Uterus (tissue), 4 donors: ENCODE measurements at places on chromosomes 3 and 15.
A peak's percentile ranks its signal among the peaks of the same experiment; 100 is the strongest.

DNA sequence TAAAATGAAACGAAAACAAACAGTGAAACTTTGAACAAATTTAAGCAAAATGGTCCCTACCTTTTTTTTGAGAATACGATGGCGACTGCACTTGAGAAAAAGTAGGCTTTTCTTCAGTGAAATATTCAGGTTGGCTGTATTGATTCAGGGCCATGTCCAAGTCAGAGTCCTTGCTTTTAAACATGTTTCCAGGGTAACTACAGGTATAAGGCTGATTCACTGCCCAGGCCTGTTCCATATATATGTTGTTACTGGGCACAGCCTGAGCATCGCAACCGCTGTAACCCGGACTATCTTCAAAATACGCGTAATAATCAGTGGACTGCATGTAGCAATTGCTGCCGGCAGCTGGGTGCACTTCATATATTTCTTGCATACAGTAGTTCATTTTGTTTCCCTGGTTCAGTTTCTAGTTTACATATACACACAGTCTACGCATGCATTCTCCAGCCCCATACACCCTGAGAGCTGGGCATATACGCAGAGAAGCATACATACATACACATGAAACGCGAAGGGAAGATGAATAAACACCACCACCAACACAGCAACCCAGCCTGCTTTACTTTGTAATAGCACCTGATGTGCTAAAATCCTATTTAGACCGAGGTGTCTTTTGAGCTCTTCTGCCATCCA is 220.0 kb downstream of the NR1D2 start:
- no peak for DNase-seq

DNA sequence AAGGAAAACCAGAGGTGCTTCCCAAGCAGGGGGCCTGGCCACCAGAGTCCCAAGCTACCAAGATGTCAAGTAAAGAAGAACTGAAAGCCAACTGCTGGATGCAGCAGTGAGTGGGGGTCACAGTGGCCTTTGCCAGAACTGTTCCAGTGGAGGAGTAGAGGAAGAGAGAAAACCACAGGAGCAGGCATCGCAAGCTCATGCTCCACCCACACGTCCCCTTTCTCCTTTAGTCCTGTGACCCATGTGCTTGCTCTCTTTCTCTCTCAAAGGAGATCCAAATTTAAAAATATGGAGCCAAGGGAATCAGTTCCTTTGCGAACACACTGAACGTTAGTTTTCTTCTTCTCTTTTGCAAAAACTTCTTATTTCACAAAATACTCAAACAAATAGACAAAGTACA is 12.4 kb upstream of the ABHD2 start:
- no peak for DNase-seq

- DNase-seq = no peak
These were observed 88.3 kb upstream of the MYRIP start for GRCh38 chr3:39721076-39721475.

DNA sequence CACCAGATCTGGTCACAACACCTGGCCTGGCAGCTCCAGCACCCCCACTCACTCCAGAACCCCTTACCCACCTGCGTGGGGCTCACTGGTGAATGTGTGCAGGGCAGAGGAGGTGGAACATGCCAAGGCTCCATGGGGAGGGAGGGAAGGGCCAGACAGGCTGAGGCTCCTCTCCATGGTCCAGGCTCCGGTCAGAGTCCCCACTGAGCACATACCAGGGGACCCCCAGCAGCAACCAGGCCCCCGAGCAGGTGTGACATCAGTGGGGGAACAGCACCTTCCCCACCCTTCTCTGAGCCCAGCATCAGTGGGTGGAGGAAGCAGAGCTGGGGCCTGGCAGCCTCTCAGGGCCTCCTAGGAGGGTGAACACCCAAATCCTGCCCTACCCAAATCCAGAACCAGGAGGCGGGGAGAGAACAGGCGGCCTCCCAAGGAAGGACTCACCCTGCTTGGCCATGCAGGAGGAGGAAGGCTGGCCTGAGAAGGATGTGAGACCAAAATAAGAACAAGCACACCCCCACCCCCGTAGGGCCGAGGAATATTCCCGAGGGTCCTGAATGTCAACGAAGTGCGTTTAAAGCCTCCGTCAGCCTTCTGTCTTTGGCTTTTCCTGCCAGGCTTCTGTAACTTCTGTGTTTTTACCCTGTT is 1.1 kb upstream of the GP9 start:
- no peak for DNase-seq

GRCh38 chr15:38867556-38867955 is 302.9 kb upstream of the RASGRP1 start:
- no peak for DNase-seq

- no peak for DNase-seq
These were observed 328.3 kb downstream of the PLCL2 start for GRCh38 chr3:17213102-17213501.

DNA sequence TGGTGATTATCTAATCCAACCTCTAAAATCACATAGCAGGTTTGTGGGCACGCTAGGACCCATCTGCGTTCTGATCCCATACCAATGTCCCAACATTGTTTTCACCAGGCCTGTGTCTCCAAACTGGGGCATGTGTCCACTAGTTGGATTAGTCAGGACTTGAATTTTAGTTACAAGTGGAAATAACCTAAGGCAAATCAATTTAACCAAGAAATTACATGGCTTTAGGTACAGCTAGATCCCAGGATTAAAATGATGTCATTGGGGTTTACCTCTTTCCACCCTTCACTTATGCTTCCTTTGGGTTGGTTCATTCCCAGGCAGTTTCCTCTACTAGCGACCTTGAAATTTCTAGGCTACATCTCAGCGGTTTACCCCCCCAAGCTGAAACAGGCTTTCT is 47.2 kb upstream of the PXYLP1 start:
- no peak for DNase-seq

DNA sequence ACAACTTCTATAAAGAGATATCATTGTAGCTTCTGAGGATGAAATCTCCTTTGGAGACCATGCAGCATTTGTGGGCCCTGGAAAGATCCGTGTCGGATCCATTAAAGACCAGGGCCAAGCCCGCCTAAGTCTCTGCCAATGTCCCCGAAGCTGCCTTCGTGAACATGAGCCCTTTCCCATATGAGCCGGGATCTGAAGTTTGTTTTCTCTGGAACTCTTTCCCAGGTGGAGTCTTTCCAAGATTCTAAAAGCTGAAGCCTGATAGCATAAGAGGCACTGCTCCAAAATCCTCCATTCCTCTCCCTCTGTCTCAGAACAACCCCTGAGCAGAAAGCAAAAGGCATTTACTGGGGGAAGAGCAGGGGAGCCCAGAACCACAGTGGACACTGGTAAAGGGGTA is 274.6 kb downstream of the NTRK3 start:
- no peak for DNase-seq

- no peak for DNase-seq
These were observed 446.8 kb downstream of the IGSF11 start for GRCh38 chr3:118587847-118588246.

GRCh38 chr3:50428007-50428633 is 68.8 kb upstream of the TMEM115 start:
- DNase-seq = no peak

- DNase-seq = no peak
These were observed 1333.0 kb downstream of the ROBO1 start for GRCh38 chr3:78434801-78435200.

DNA sequence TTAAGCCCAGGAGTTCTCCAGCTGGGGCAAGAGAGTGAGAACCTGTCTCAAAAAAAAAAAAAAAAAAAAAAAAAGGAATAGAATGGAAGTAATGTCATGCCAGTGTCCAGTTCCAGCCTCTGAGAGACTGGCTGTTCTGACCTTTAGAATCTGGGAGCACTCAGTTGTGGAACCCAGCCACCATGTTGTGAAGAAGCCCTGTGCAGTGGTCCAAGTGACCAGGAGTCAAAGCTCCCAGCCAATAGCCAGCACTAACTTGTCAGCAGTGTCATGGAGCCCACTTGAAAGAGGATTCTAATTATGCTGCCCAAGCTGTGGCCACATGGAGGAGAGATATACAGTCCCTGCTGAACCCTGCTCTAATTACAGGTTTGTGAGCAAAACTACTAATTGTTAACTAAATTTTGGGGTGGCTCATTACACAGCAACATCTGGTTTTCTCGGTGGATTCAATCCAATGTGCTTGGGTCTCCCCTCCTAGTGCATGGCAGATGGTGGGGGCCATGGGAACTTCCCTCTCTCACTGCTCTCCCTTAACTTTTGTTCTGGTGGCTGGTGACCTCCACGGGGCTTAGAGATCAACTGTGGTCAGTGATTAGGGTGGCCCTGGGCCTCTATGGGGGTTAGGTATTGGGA is 55.5 kb downstream of the CLEC3B start:
- no peak for DNase-seq

GRCh38 chr3:36784138-36784635 is 19.8 kb upstream of the DCLK3 start:
- DNase-seq = no peak

DNA sequence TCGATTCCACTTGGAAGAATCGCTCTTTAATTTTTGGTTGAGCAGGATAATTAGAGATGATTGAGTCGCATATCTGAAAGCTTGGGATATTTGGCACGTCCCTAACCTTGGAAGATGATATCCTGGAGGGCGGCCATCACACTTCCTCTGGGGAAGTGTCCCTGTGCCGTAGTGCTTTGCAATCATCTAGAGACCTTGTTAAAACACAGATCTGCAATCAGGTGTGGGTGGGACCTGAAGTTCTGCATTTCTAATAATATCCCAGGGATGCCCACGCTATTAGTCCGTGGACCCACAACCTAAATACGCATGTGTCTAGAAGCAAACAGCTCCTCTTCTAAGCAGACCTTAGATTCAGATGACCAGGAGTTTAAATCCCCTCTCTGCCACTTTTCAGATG is 20.5 kb downstream of the MYO1E start:
- DNase-seq = no peak

- DNase-seq = no peak
These were observed 227.8 kb downstream of the TBC1D5 start for GRCh38 chr3:17514597-17514996.

GRCh38 chr15:48012191-48012590 is 108.6 kb upstream of the SLC24A5 start:
- no peak for DNase-seq

DNA sequence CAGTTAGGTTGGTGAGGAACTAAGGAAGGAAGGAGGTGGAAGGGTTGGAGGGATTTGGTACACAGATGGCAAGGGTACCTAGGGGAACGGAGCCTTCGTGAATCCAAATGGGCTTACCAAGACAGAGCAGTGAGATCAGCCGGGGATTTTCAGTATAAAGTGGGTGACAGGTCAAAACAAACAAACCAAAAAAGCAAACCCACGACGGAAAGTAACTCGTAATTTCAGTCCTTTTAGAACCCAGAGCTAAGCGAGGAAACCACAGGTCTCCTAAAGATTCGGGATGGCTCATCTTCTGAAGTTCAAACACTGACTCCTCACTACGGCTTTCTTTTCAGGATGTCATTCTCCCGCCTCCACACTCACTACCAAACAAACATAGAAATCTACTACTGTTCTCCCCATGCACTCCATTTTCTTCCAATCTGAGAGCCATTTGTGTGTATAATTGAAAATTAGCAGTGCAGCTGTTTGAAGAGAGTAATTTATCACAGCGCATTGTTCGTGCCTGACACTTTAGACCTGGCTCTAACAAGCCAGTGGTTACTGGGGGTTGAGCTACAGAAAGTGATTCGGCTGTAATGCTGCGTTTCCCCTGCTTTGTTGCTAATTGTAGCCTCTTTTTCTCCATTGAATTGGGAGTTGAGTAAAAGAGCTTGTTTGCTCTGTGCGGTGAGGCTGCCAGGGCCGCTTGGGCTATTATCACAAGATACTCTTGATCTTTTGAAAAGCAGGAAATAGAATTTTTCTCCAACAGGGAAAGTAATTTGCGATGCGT is 64.7 kb upstream of the CCDC39 start:
- DNase-seq = no peak

DNA sequence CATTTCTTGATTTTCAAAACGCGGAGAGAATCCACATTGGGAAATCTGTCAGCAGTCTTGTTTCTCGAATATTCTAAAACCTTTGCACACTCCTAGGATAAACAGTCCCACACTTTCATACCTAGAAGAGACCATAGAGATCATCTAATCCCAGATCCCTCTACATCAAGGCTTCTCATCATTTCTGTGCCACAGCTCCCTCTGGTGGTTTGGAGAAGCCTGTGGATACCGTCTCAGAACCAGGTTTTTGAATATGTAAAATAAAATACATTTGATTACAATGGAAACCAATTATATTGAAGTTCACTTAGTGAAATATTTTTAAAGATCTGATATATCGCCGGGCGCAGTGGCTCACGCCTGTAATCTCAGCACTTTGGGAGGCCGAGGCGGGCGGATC is 211.9 kb upstream of the GOLGA6L4 start:
- peak; percentile 51 for DNase-seq

DNA sequence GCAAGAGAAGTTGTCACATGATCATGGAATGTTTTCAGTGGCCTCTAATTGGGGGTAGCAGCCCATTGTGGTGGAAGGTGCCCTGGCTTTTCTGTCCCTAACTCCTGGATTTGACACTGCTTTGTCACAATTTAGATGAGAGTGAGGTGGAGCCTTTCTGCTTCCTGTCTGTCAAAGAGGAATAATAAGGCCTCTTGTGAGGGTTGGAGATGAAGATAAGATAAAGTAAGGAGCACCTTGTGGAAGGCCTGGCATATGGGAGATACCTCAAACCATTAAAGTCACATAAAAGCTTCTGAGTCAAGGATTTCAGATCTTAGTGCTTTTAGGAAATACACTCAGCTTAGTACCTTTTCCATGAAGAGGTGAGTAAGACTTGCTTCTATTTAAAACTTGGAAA is 172.6 kb upstream of the FAM3D start:
- DNase-seq = no peak

DNA sequence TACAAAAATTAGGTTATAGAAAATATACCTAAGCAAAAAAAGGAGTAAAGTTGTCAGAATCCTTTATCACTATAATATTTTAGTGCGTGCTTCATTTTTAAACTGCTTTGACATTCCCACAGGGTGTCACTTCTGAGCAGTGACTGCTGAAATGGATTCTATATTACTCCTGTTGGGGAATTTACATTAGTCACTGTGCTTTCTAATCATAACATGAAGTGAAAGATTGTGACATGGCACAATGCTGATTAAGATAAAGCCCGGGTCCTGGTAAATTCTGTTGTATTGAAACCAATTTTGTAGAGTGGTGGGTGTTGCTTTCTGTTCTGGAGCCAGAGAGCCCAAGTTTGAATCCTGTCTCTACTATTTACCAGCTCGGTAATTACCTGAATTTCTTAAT is 36.4 kb upstream of the EHHADH start:
- no peak for DNase-seq

DNA sequence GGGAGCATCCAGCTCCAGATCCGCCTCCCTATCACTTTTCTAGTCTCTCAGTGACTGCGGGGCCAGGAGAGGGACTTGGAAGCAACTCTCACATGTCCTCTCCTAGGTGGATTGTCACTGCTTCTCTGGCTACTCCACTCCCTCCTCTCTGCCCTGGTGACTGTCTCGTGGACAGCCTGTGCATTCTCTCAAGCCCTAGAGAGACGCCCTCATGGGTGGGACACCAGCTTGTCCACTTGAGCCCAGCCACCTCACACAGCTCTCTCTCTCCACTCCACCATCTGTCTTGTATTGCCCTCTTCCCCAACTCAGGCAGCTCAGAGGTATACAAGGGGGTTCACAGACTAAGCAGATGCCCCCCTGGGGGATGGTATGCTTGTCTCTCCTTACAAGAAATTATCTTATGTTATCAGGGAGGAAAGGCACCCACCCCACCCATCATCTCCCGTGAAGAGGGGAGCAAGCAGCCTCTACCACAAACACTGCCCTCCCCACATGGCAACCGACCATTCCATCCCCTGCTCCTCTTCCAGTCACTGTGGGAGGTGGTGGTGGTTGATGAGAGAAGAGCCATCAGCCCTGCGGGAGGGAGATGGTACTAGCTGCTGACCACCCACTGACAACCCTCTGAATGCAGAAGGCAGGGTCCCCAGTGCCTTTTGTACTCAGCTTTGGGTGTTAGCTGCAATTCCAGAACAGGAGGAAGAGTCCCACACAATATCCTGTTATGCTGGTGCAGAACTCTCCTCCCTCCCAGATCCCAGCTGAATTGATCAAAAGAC is 15.5 kb upstream of the LOXL1 start:
- DNase-seq = no peak
